Glomerular endothelial cell (primary cell): ENCODE measurements at places on chromosomes 11 and 22. TPM values are rescaled to one million over a fixed set of nuclear protein-coding genes. Genes with fewer than 3 reads are reported as not detected.

Gene MPZL2
- 9.7 and 31.9 TPM in 2 replicates for total RNA-seq

Gene SOX10
- total RNA-seq = not detected in 2 replicates

Gene SLC6A5
- total RNA-seq = not detected in 2 replicates

Gene CADM1
- 9.7 and 10.7 TPM in 2 replicates for total RNA-seq

Gene CCDC89
- total RNA-seq = 0.58 and 0.63 TPM in 2 replicates

Gene SSTR3
- 0.05 TPM in 1 of 2 replicates, not detected in the other for total RNA-seq

Gene CHEK1
- 12.6 and 18.0 TPM in 2 replicates for total RNA-seq

Gene CTSC
- total RNA-seq = 204 and 241 TPM in 2 replicates

Gene INS
- total RNA-seq = not detected in 2 replicates

Gene TRIM22
- 67.7 and 128 TPM in 2 replicates for total RNA-seq

Gene TTLL1
- 11.7 and 18.8 TPM in 2 replicates for total RNA-seq

Gene VPS37C
- 19.5 and 27.8 TPM in 2 replicates for total RNA-seq

Gene POLD4
- total RNA-seq = 120 and 151 TPM in 2 replicates

Gene EHF
- not detected in 2 replicates for total RNA-seq

Gene BIRC3
- total RNA-seq = 5.6 and 7.3 TPM in 2 replicates

Gene KRTAP5-11
- total RNA-seq = not detected in 2 replicates

Gene PGA5
- total RNA-seq = not detected in 2 replicates

Gene ANGPTL5
- total RNA-seq = not detected in 2 replicates

Gene BACE1
- 24.2 and 27.8 TPM in 2 replicates for total RNA-seq

Gene SMC1B
- not detected in 2 replicates for total RNA-seq

Gene ZNF143
- total RNA-seq = 18.3 and 24.5 TPM in 2 replicates

Gene LRRC32
- 121 and 177 TPM in 2 replicates for total RNA-seq

Gene CDCA5
- total RNA-seq = 3.7 and 5.1 TPM in 2 replicates

Gene IGSF9B
- total RNA-seq = 0.68 TPM in 1 of 2 replicates, not detected in the other

Gene XBP1
- total RNA-seq = 92.4 and 125 TPM in 2 replicates

Gene HMBS
- 8.6 and 10.1 TPM in 2 replicates for total RNA-seq

Gene TSPAN18
- total RNA-seq = 31.8 and 128 TPM in 2 replicates

Gene TIRAP
- 6.8 and 9.2 TPM in 2 replicates for total RNA-seq

Gene KREMEN1
- 0.68 and 2.3 TPM in 2 replicates for total RNA-seq
